SJSA1 (cell line): ENCODE measurements at places on chromosomes 5 and 9. TPM values are rescaled to one million over a fixed set of nuclear protein-coding genes. Genes with fewer than 3 reads are reported as not detected.

DNA sequence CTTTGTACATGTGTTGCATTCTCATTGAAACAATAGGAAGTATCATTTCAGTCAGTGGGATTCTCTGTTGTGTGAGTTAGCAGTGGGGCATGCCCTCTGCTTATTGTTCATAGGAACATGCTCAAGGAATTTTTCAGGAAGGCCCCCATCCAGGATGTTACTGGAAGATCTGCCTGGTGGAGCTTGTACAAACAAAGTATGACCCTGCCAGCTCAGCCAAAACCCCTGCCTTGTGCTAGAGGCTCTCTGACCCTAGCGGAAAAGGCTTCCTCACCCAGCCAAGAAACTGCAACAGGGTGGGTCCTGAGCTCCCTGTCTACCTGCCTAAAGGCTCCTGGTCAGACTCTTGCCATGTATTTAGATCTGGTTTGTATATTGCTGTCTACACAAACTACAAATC lies 43.2 kb downstream of the MRRF start:
- H3K27ac ChIP-seq, result no peak overlapping the region
- H3K27me3 ChIP-seq, result no peaks in the 10 kb centered on the region
- H3K36me3 ChIP-seq, result peaks cover 25% of the 10 kb centered on the region
- H3K4me1 ChIP-seq, result peaks cover 14% of the 10 kb centered on the region
- DNase-seq, result no peak
- no peak overlapping the region for H3K4me3 ChIP-seq

GRCh38 chr5:73264631-73265030 lies 91.6 kb downstream of the TMEM174 start:
- no peak for DNase-seq
- H3K4me1 ChIP-seq, result peaks cover 28% of the 10 kb centered on the region
- H3K4me3 ChIP-seq, result no peak overlapping the region

- H3K27me3 ChIP-seq, result no peaks in the 10 kb centered on the region
- DNase-seq, result no peak
- peaks cover 42% of the 10 kb centered on the region for H3K36me3 ChIP-seq
- peaks cover 10% of the 10 kb centered on the region for H3K4me1 ChIP-seq
- no peak overlapping the region for H3K27ac ChIP-seq
- H3K4me3 ChIP-seq, result no peak overlapping the region
Measured at GRCh38 chr9:86277072-86277471, 5.3 kb downstream of the ISCA1 start.

DNA sequence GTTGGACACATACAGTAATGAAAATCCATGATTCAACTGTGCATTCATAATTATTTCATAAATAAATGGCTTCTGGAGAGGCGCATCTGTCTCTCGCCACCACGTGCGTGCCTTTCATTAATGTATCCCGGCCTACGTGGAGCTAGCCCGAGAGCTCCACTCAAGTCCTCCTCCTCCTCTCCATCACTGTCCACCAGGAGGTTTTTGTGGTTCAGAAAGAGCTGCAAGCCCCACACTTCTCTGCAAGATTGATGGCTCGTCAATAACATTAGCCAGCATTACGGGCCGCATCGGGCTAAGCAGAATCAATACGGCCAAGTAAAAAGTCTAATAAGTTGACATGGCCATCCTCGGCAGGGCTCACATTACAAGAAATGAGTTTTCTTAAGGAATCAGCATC lies 499.8 kb downstream of the BNC2 start:
- H3K4me1 ChIP-seq, result peaks cover 16% of the 10 kb centered on the region
- H3K36me3 ChIP-seq, result no peaks in the 10 kb centered on the region
- no peaks in the 10 kb centered on the region for H3K27me3 ChIP-seq
- no peak overlapping the region for H3K4me3 ChIP-seq
- no peak for DNase-seq

- peaks cover 9% of the 10 kb centered on the region; the same call in 1 of the 2 replicates for H3K36me3 ChIP-seq
- H3K4me3 ChIP-seq, result no peak overlapping the region
- no peaks in the 10 kb centered on the region for H3K4me1 ChIP-seq
- no peak for DNase-seq
Measured at GRCh38 chr5:131460867-131461572, 174.0 kb downstream of the RAPGEF6 start.

- H3K36me3 ChIP-seq, result peaks cover 31% of the 10 kb centered on the region
- H3K27ac ChIP-seq, result peak overlapping the region; percentile 52
- H3K27me3 ChIP-seq, result no peaks in the 10 kb centered on the region
- DNase-seq, result peak; percentile 41
Measured at GRCh38 chr9:96478829-96479371, 28.9 kb downstream of the HABP4 start.

- no peak overlapping the region for H3K4me3 ChIP-seq
- no peaks in the 10 kb centered on the region for H3K36me3 ChIP-seq
- H3K27me3 ChIP-seq, result no peaks in the 10 kb centered on the region
- no peak for DNase-seq
- H3K4me1 ChIP-seq, result no peaks in the 10 kb centered on the region
Measured at GRCh38 chr9:104025945-104026344, 68.2 kb upstream of the SMC2 start.

- no peaks in the 10 kb centered on the region for H3K27me3 ChIP-seq
- no peaks in the 10 kb centered on the region for H3K36me3 ChIP-seq
- peaks cover 19% of the 10 kb centered on the region for H3K4me1 ChIP-seq
- H3K4me3 ChIP-seq, result no peak overlapping the region
Measured at GRCh38 chr9:121886759-121887485, 206.2 kb downstream of the TTLL11 start.

DNA sequence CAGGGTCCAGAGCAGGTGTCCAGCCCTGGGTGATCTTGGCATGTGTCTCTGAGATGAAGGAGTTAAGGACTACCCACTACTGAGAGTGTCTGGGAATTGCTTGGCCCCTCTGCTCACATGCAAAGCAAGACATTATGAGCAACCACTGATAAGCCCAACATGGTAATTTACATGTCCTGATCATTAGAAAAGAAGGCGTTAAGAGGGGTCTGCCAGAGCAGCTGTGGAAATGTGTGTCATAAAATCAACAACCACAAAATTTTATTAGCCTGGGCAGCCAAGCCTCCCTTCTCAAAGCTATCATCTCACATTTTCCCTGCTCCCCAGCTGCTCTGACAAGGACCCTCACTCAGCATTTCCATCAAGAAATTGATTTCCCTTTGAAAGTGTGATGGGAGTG lies 351.0 kb downstream of the SPOCK1 start:
- H3K27ac ChIP-seq, result no peak overlapping the region
- no peak overlapping the region for H3K4me3 ChIP-seq

The FAM200C gene
- total RNA-seq, result 5.0 and 5.5 TPM in 2 replicates

GRCh38 chr5:149386166-149386565 lies 7.1 kb upstream of the IL17B start:
- H3K27ac ChIP-seq, result no peak overlapping the region
- no peaks in the 10 kb centered on the region for H3K36me3 ChIP-seq
- no peak for DNase-seq
- no peaks in the 10 kb centered on the region for H3K27me3 ChIP-seq
- no peak overlapping the region for H3K4me3 ChIP-seq

DNA sequence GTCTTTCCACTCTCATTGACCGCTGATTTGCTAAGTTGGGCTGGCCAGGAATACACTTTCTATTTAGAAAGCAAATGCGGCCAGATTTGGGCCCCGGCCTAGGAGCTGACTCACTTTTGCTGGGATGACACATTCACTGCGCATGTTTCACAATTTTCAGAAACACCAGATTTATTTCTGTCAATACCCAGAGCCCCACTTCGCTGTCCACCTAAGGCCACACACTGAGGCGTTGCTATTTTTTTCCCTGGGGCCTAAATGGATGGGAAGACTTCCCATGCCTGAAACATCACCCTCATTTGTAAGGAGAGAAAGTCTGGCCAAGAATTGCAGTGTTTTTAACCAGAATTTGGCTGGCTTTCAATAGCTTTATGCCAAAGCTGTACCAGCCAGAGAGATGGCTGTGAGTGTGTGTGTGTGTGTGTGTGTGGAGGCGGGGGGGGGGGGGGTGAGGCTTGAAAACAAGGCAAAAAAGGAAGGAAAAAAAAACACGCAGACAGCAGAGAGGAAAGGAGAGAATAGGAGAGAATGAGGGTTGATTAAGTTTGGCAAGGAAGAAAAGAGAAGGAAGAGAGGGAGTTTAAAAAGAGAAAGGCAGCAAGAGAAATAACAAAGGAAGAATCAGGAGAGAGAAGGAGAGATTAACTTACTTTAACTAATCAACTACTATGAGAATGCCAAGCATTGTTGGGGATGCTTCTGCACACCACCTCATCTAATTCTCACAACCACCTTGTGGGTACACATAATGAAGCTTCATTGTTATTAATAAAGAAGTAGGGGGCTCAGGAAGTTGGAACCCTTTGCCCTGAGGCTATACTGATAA lies 261.4 kb upstream of the KLF4 start:
- peak; percentile 88 for DNase-seq
- no peaks in the 10 kb centered on the region for H3K27me3 ChIP-seq
- H3K36me3 ChIP-seq, result no peaks in the 10 kb centered on the region
- peak overlapping the region; percentile 89 for H3K27ac ChIP-seq
- H3K4me3 ChIP-seq, result no peak overlapping the region

- no peak overlapping the region for H3K27ac ChIP-seq
- peaks cover 4% of the 10 kb centered on the region; the same call in 1 of the 2 replicates for H3K27me3 ChIP-seq
- DNase-seq, result no peak
- H3K36me3 ChIP-seq, result no peaks in the 10 kb centered on the region
- no peak overlapping the region for H3K4me3 ChIP-seq
Measured at GRCh38 chr5:16104961-16105360, 74.6 kb downstream of the MARCHF11 start.

DNA sequence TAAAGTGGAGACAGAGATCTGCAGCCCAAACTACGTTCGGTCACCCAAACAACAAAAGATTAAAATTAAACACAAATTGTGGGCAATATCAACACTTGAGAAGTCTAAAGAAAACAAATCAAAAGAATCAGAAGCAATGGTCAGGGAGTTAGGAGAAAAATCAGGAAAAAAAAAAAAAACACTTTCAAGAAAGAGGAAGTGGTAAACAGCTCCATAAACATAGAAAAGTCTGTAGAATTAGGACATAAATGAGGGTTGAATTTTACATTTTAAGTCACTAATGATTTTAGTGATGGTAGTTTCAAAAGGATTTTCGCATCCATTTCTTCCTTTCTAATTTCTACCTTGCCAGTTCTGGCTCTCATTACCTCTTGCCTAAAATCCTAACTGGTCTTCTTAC lies 10.1 kb downstream of the RNF145 start:
- no peaks in the 10 kb centered on the region for H3K27me3 ChIP-seq
- DNase-seq, result no peak
- H3K27ac ChIP-seq, result no peak overlapping the region
- H3K4me1 ChIP-seq, result peaks cover 11% of the 10 kb centered on the region

GRCh38 chr5:128596071-128596470 lies 58.0 kb upstream of the FBN2 start:
- no peak overlapping the region for H3K27ac ChIP-seq
- no peaks in the 10 kb centered on the region for H3K36me3 ChIP-seq
- no peaks in the 10 kb centered on the region for H3K27me3 ChIP-seq
- no peak overlapping the region for H3K4me3 ChIP-seq

The RANBP3L gene
- not detected in 2 replicates for total RNA-seq

DNA sequence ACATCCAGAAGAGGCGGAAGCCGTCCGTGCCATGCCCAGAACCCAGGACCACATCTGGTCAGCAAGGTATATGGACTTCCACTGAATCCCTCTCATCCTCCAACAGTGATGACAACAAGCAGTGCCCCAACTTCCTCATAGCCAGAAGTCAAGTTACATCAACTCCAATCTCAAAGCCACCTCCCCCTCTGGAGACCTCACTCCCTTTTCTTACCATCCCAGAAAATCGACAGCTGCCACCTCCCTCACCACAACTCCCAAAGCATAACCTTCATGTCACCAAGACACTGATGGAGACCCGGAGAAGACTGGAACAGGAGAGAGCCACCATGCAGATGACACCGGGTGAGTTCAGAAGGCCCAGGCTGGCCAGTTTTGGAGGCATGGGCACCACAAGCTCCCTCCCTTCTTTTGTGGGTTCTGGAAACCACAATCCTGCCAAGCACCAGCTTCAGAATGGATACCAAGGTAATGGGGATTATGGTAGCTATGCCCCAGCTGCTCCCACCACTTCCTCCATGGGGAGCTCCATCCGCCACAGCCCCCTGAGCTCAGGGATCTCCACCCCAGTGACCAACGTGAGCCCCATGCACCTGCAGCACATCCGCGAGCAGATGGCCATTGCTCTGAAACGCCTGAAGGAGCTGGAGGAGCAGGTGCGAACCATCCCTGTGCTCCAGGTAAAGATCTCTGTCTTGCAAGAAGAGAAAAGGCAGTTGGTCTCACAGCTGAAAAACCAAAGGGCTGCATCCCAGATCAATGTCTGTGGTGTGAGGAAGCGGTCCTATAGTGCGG lies 130.3 kb upstream of the DMRT1 start:
- DNase-seq, result no peak
- no peak overlapping the region for H3K27ac ChIP-seq
- no peak overlapping the region for H3K4me3 ChIP-seq

DNA sequence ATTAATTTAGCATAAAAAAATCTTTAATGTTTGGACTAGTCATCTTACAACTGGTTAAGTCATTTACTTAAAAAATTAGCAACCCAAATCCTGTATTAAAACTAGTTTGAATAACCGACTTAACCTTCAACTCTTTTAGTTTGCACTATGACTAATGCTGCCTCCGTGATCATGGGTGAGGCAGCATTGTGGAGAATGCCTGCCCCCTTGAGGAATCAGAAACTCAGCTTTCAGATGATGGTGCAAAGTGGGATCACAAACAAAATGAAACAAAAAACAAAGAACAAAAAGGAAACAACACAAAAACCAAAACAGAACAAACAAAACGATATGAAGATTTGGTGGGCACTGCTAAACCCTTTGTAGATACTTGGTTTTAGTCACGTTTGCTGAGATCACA lies 127.0 kb upstream of the PALM2AKAP2 start:
- no peaks in the 10 kb centered on the region for H3K36me3 ChIP-seq
- no peaks in the 10 kb centered on the region for H3K4me1 ChIP-seq
- DNase-seq, result peak; percentile 30
- no peaks in the 10 kb centered on the region for H3K27me3 ChIP-seq

- H3K4me3 ChIP-seq, result peak within 1 kb of the TSS; percentile 54
- no peak for DNase-seq
- H3K36me3 ChIP-seq, result no peaks in the 10 kb centered on the region
- peaks cover 23% of the 10 kb centered on the region for H3K4me1 ChIP-seq
Measured at GRCh38 chr5:83720836-83721537, at the start of gene HAPLN1. Gene HAPLN1 (minus strand): TSS chr5:83720855. CDS start chr5:83673523, 47,332 bp downstream.

The SV2C gene
- total RNA-seq, result not detected in 2 replicates

The LCN15 gene
- total RNA-seq, result not detected in 2 replicates

The CFAP157 gene
- 0.11 TPM in 1 of 2 replicates, not detected in the other for total RNA-seq

The ANGPTL2 gene
- total RNA-seq, result 3.3 and 3.8 TPM in 2 replicates

The TAF11L10 gene
- not detected in 2 replicates for total RNA-seq

- no peak overlapping the region for H3K27ac ChIP-seq
- H3K4me3 ChIP-seq, result no peak overlapping the region
- H3K4me1 ChIP-seq, result no peaks in the 10 kb centered on the region
- no peak for DNase-seq
- no peaks in the 10 kb centered on the region for H3K36me3 ChIP-seq
Measured at GRCh38 chr9:76693912-76694311, 70.3 kb upstream of the PCA3 start.

- no peaks in the 10 kb centered on the region for H3K27me3 ChIP-seq
- no peak for DNase-seq
- peaks cover 32% of the 10 kb centered on the region for H3K4me1 ChIP-seq
- H3K27ac ChIP-seq, result no peak overlapping the region
Measured at GRCh38 chr9:19995619-19996018, 206.8 kb upstream of the SLC24A2 start.
